CD14-positive monocyte (primary cell): ENCODE measurements at places on chromosomes 6 and 20.

DNA sequence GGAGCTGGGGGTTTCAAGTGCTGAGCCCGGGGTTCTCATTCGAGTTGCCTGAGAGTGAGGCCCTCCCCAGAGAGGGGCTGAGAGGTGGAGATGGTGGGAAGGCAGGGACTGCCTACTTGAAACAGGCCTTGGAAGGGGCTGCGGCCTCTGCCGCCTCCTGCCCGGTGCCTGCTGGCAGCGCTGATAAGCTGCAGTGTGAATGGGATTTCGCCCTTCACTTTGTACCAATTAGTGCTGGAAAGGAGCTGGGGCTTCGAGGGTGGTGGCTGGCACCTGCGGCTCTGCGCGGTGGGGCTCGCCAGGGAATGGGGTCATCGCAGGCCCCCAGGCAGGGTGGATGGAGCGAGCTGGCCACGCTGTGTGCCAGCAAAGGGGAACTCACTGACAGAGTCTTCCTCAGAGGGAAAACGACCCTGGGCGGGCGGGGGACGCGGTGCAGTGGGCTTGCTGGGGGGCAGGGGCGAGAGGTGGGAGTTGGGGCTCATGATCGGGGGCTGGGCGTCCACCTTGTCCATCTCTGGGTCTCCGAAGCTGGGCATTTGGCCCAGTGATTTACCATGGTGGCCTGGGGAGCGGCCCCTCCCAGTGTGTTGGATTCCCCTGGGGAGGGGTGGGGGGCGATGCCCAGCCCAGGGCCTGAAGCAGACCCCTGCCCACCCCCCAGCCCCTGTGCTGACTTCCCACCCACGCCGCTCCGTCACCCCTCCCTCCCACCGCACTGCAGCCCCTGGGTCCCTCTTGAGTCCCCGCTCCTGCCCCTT, 22.9 kb downstream of the COL20A1 start:
- no peak for DNase-seq

DNA sequence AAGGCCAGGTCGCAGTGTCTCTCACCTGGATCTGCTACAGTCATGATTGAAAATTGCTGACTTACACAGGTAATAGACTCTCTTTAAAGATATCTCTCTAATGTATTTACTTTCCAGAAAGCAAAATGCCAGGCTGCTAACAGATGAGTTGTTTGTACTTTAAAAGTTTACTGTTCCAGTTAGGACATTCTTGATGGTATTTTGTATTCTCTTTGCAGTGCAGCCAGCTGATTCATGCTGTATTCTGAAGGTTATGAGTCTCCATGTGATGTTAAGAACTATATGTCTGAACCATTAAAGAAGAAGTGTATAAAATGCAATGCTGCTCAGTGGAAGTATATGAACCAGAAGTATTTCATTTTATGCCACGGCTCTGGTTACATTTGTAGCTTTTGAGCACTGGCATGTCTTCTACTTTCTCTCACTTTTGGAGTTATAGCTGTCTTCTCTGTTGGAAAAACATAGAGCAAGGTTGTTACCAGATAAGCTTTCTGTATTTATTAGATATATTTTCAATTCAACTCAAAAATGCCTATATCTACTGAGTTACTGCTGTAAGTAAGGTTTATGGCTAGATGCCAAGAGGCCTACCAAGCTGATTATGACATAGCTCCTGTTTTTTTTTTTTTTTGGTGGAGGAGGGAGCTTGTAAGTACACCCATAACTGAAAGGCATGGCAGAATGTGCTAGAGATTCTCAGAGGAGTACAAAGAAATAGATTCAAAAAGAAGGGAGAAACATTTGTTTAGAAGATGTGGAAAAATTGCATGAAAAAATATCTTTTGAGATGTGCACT, 130.5 kb upstream of the MAN1A1 start:
- DNase-seq = no peak

DNA sequence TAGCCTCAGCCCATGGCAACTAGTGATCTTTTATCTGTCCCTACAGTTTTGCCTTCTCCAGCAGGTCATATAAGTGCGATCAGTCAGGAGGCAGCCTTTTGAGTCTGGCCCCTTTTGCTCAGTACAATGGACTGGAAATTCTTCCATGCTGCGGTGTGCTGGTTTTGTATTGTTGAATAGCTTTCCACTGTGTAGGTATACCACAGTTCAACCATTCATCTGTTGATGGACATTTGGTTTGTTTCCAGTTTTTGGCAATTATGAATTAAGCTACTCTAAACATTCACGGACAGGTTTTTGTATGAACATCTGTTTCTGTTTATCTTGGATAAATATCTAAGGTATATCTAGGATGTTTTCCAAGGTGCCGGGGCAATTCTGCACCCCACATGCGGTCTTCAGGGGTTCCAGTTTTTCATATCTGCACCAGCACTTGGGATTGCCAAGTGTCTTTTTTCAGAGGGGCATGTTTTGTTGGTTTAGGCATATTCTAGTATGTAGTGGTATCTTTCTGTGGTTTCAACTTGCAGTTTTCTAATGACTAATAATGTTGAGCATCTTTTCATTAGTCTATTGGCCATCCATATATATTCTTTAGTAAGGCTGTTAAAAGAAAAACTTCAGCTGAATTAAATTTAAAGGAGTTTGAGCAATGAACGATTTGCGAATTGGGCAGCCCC, 141.0 kb downstream of the TFAP2C start:
- no peak for DNase-seq

DNA sequence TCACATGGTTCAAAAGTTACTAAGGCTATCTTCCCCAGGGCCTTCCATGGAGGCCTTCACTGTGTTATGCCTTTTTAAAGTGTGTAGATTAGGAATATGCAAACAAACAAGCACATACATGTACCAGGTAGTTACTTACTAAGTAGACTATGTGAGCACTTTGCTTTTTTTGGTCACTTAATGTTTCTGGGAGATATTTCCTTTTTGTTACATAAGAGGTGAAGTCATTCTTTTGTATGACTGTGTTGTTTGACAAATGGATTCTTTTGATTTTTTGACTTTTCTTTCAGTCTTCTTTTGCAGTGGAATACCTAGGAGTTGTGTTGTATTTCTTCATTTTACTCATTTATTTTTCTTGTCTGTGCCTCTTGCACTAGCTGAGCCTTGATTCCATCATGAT, 39.6 kb upstream of the BCAS1 start:
- no peak for DNase-seq

DNA sequence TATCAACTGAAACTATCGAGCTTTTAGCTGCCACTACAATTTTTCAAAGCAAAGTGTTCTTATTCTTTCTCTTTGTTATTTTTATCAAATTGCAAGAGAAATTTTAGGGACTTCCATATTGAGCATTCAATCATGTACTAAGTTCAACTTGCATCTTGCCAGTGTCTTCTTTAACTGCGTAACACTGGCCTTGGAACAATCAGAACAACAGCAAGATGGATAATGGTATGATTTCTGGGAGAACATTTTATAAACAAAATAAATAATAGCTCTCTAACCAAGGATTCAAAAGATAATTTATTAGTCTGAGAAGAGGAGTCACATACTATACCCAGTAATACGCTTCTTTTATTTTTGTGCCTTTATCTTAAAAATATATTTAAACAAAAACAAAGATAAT, 168.0 kb downstream of the ISM1 start:
- DNase-seq = no peak

DNA sequence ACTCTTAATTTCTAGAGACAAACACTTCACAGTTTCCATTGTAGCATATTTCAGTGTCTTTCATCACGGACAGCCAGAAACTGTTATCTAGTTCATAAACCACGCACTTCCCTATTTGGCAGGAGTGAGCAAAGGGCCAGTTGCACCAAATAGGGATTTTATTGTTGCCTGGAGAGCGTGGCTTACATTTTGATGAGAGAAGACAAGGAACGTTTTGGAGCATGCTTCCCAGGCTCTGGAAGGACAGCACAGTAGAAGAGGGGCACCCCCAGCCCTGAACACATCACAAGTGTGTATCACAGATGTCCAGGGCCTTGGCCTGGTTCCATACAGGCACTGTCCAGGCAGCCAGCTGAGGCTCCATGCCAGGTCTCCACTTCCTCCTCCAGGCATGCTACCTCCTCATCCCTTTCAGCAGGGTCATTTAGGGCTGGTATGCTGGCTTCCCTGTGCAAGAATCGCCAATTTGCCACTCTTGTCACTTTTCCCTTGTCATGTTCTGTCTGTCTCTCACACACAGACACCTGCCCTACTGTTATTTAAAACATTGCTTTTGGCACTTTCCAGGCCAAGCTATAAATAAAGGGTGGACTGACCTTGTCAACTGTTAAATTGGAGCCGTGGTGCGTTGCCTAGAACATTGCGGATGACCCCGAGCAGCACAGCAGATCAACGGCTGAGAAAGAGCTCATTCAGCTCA, 235.0 kb upstream of the GMDS start:
- DNase-seq = peak; percentile 41

GRCh38 chr6:53894091-53894490, 99.3 kb downstream of the LRRC1 start:
- DNase-seq = no peak

DNA sequence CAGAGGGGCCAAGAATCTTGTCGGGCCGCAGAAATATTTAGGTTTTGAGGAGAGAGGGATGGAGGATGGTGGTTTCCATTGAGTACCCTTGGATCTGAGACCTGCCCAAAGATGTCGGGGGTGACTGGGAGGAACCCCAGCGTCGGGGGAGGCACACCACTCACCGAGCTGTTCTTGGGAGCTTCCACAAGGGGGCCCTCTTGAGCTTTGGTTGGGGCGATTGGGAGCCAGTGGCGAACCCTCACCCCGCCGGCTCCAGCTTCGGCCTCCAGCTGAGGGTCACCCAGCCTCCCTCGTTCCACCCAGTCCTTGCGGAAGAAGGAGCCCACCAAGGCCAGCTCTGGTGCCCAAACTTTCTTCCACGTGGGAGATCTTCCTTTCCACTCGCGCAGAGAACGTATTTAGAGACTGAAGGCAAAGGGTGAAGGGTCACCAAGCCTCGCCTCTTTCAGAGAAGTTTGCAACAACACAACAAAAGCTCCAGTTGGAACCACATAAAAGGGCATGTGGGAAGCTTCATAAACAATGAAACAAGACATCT, 33.6 kb downstream of the APCDD1L start:
- no peak for DNase-seq

GRCh38 chr6:32949113-32949512, 3.8 kb downstream of the HLA-DMA start:
- no peak for DNase-seq

- no peak for DNase-seq
These were observed 442.5 kb upstream of the ID4 start for GRCh38 chr6:19394687-19395086.
